ENCODE measurements at places on chromosomes 3 and 15.

DNA sequence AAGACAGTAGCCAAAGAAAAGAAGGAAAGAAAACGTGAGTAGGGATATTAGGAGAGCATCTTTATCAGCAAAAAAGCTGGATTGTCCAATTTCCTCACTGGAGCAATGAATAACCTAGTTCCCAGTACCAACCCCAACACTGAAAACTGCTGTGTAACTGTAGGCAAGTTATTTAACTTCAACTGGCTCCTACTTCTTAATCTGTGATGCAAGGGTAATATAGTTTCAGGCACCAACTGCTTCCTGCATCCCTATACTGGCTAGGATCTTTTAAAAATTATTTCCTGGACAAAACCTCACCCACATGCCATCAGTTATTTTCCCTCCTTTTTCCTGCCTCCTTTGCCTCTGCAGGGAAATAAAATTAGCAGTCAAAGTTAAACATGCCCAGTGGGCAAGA lies 59.6 kb downstream of the ZBTB20 start:
- DNase-seq: no peak

DNA sequence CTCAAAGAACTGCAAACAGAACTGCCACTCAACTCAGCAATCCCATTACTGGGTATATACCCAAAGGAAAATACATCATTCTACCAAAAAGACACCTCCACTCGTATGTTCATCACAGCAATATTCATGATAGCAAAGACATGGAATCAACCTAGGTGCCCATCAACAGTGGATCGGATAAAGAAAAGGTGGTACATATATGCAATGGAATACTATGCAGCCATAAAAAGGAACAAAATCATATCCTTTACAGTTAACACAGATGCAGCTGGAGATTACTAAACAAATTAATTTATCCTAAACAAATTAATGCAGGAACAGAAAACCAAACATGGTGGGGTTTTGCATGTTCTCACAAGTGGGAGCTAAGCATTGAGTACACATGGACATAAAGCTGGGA lies 27.3 kb downstream of the MGLL start:
- no peak for DNase-seq

- DNase-seq: no peak
These were observed 75.8 kb upstream of the ACAN start for GRCh38 chr15:88727439-88727838.

DNA sequence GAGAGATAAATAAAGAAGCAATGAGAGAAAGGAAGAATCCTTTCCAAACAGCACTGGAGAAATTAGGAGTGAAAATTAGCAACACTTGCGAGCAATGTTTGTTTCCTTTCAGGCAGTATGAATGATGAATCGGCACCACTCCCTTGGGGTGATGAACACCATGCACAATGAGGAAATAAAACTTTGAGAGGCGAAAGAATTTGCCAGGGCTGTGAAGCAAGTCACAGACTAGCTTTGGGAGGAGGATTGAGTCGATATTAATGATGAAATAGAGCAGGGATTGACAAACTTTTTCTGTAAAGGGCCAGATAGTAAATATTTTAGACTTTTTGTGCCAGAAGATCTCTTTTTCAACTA lies 237.7 kb downstream of the AGBL1 start:
- no peak for DNase-seq

DNA sequence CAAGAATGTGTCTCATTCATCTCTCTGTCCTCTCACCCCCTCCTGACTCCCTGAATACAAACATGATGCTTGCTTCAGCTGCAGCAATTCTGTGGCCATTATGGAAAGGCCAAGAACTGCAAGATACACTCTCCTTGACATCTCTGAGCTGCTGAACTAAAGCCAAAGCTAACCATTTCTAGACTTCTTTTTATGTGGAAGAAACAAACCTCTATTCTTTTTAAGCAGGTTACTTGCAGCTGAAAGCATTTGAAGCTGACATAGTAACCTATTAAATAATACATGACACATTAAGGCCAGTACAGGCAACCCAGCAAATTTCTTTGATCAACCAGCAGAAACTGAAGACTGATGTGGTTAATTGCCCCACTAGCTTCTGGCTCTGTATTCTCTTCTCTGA lies 17.5 kb downstream of the FHIT start:
- DNase-seq: no peak

DNA sequence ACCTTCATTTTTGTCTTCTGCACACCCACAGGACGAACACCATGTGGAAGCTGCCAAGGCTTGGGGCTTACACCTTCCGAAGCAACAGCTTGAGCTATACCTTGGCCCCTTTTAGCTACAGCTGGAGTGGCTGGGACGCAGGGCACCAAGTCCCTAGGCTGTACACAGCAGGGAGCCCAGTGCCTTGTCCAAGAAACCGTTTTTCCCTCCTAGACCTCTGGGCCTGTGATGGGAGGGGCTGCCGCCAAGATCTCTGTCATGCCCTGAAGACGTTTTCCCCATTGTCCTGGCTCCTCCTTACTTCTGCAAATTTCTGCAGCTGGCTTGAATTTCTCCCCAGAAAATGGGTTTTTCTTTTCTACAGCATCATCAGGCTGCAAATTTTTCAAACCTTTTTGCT lies 7.8 kb downstream of the CNTN4 start:
- DNase-seq: no peak

GRCh38 chr3:152331018-152331541 lies 62.4 kb downstream of the MBNL1 start:
- DNase-seq: no peak

DNA sequence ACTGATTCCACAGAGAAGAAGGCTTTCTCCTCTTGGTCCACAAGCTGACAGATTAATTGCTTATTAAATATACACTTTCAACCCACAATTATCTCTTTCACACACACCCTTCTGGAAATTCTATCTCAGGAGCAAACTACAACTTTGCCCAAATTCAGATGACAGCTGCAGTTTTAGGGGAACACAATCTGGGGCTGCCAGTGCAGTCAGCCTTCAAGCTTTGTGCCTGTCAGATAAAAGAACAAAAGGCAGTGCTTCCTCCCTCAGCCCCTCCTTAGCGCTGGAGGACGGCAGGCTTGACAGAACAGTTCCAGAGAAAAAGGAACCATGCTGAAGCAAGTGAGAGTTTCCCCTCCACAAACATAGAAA lies 99.6 kb downstream of the TMCC1 start:
- DNase-seq: no peak

GRCh38 chr3:188900421-188900951 lies 271.3 kb upstream of the TPRG1 start:
- no peak for DNase-seq

DNA sequence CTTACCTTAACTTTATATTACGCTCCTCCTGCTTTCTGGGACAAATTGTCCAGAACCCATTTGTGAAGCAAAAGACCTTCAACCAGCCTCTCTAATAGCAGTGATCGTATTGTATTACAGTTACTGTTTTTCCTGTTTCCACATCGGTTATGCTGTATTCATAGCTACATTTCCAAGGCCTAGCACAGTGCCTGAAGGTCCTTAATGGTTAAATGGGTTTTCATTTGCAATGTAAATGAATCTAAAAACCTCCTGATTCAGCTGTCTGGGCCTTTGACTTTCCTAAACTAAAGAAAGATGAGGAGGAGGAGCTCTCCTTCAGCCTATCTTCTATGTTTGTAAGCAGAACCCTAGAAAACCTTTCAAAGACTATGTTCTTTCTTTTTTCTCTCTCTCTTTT lies 99.1 kb downstream of the LRRC28 start:
- no peak for DNase-seq

GRCh38 chr3:196995027-196995426 lies 26.4 kb upstream of the PIGZ start:
- no peak for DNase-seq

DNA sequence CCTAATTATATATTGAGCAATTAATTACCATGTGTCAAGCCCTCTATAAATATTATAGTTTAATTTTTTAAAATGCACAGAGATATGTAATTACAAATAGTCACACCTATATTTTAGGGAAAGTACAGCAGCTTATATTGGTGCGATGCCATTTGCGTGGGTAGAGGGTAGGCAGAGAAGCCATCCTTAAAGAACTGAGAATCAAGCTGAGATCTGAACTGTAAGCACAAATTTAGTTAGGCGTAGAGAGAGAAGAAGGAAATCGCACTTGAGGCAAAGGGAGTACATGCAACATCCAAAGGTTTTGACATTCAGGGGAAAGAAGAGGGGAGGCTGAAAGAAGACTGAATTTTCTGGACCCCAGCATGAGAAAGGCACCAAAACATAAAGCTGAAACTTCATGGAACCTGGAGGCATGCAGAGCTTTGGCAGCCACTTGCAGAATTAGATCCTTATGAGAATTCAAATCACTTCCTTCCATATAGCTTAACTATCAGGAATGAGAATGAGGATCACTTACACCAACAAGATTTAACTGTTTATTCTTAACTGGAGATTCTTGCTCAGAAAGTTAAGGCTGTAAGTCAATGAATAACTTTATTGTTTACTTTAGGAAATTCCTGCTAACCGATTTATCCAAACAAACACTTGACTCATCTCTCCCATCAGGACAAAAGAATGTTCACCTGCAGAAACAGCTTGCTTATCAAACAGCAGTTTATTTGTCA lies 114.3 kb downstream of the TGFBR2 start:
- no peak for DNase-seq

- no peak for DNase-seq
These were observed at the start of gene CCDC80 for GRCh38 chr3:112640930-112641801. Gene CCDC80 (minus strand): TSS chr3:112641143. CDS start chr3:112639905, 1,238 bp downstream.

DNA sequence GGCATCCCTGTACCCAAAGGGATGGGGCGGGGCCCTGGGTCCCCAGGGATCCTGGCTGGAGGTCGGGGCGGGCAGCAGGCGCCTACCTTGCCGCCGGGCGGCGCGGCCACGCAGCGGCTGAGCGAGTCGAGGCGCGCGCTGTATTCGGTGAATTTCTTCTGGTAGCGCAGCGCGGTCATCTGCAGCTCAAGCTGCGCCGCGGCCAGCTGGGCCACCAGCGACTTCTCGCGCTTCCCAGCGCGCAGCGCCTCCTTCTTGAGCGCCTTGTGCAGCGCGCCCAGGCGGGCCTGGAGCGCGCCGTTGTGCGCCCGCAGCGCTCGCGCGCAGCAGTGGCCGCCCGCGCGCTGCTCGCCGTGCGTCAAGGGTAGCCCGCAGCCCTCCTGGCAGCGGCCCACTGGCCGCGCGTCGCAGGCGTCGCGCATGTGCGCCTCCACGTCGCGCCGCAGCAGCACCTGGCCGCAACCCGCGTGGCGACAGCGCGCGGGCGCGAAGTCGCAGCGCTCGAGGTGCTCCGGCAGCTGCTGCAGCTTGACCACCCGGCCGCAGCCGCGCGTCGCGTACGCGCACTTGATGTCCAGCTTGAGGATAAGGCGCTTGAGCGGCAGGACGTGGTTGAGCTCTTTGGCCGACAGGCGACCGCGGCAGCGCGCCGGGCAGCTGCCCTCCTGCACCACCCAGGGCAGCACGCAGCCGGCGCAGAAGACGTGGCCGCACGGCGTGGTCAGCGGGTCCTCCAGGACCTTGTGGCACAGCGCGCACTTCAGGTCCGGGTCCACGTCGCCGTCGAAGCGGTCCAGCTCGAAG lies 522 bp downstream of the PDZRN3 start:
- DNase-seq: no peak

All from activated naive CD4-positive, alpha-beta T cell treated with anti-CD3 and anti-CD28 coated beads, Interleukin-2, amount 10 ng/mL, durations not matched to agents 7 days and 5 days (primary cell).